ENCODE measurements at places on chromosomes 1 and 21. TPM values are rescaled to one million over a fixed set of nuclear protein-coding genes. Genes with fewer than 3 reads are reported as not detected.

DNA sequence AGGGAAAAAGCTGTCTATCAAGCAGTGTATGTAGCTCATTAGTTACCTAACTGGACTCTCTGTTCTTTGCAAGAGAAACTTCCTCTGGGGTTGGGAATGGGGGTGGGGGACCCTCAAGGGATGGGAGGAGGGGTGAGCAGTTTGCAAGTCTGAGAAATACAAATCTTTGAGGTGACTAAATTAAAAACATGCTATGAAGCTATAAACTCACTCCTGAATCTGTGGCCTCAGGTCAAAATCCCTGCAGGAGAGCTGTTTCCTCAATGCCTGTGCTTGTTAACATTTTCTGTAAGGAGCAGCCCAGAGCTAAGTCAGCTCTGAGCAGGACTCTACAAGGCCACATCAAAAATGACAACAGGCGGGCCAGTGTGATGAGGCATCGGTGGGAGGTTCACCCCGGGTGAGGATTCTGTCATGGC is 32.8 kb upstream of the PTPRC start:
- DNase-seq, result no peak

DNA sequence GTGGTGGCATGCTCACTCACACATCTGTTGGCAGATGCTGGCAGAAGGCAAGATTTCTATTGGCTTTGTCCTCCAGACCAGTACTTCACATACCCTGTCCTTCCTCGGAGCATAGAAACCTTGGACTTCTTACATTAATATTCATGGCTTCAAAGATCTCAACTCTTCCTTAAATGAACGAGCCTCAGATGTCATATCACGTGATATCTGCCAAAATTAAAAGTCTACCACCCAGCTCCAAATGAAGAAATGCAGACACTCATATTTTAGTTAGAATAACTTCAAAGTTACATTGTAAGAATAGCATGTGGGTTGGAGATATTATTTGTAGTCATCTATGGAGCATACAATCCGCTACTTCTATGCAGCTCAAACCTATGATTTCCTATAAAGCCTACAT is 1994.9 kb downstream of the NCAM2 start:
- DNase-seq, result no peak

GRCh38 chr1:173913111-173913510 is 4.0 kb downstream of the SERPINC1 start:
- no peak for DNase-seq

DNA sequence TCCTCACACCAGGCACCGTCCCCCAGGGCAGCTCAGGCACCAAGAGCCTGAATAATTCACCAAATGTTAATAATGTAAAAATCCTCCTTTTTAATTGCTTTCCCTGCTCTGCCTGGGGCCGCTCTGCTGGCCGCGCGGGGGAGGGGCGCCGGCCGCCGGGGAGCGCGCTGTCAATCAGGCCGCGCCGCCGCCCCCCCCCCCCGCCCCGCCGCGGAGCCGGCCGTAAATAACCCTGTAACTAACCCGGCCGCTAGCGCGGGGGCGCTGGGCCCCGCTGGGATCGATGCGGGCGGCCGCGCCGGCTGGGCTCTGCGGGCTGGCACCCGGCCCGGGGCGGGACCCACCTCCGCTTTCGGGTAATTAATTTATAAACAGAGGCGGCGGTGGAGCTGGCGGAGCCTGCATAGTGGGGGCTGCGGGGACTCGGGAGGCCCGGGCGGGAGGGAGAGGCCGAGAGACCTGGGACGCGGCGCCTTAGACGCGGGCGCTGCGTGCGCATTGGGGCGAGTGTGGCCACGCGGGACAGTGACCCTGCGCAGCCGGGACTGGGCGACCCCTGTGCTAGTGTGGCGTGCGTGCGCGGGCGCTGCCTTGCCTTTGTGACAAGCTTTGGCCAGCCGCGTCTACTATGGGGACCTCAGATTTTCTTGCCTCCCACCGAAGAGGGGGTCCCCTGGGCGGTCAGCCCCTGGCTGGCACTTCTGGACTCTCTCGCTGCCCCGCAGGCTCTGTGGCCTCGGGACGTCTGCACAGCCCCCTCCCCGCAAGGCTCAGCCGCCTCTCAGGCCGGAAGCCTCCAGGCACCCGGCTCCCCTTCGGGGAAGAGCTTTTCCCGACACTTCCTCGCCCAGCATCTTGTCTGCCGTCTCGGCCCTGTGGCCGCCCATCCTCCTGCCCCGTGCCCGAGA is 16.6 kb downstream of the SAMD11 start:
- peak; percentile 63 for DNase-seq

- DNase-seq, result no peak
Measured at GRCh38 chr1:94863297-94863911, 43.2 kb downstream of the SLC44A3 start.

OLFML3 gene
- total RNA-seq, result 3.3 TPM

SMCP gene
- total RNA-seq, result not detected

CSF1 gene
- 21.0 TPM for total RNA-seq

- DNase-seq, result no peak
Measured at GRCh38 chr1:202661136-202661845, 49.0 kb downstream of the SYT2 start.

PCP4 gene
- not detected for total RNA-seq

Data from Peyer's patch (tissue), 4 donors.